Stimulated activated CD4-positive, alpha-beta T cell treated with anti-CD3 and anti-CD28 coated beads, Interleukin-2, amount 100 ng/mL, for 24 hours (primary cell): ENCODE measurements at places on chromosomes 7 and 10.

GRCh38 chr10:89522463-89522862 is 12.9 kb downstream of the SLC16A12 start:
- DNase-seq: no peak

DNA sequence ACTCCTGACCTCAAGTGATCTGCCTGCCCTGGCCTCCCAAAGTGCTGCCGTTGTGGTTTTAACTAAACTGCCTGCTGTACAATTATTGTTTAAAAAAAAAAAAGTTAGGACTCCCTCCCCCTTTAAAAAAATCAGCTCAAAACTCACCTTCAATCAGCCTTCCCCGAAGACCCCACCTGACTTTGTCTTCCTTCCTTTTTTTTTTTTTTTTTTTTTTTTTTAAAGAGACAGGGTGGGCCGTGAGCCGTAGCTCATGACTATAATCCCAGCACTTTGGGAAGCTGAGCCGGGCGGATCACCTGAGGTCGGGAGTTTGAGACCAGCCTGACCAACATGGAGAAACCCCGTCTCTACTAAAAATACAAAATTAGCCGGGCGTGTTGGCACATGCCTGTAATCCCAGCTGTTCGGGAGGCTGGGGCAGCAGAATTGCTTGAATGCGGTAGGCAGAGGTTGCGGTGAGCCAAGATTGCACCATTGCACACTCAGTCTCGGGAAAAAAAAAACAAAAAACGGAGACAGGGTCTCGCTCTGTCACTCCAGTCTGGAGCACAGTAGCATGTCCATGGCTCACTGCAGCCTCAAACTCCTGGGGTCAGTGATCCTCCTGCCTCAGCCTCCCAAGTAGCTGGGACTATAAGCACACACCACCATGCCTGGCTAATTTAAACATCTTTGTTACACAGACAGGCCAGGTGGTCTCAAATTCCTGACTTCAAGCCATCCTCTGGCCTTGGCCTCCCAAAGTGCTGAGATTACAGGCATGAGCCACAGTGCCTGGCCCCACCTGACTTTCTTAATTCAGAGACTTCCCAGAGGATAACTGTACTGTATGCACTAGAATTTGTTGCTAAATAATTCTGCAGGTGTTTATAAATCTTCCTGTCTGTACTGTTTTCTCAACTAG is 3.2 kb downstream of the FIS1 start:
- no peak for DNase-seq

GRCh38 chr7:93039786-93040185 is 78.0 kb downstream of the SAMD9 start:
- DNase-seq: no peak

DNA sequence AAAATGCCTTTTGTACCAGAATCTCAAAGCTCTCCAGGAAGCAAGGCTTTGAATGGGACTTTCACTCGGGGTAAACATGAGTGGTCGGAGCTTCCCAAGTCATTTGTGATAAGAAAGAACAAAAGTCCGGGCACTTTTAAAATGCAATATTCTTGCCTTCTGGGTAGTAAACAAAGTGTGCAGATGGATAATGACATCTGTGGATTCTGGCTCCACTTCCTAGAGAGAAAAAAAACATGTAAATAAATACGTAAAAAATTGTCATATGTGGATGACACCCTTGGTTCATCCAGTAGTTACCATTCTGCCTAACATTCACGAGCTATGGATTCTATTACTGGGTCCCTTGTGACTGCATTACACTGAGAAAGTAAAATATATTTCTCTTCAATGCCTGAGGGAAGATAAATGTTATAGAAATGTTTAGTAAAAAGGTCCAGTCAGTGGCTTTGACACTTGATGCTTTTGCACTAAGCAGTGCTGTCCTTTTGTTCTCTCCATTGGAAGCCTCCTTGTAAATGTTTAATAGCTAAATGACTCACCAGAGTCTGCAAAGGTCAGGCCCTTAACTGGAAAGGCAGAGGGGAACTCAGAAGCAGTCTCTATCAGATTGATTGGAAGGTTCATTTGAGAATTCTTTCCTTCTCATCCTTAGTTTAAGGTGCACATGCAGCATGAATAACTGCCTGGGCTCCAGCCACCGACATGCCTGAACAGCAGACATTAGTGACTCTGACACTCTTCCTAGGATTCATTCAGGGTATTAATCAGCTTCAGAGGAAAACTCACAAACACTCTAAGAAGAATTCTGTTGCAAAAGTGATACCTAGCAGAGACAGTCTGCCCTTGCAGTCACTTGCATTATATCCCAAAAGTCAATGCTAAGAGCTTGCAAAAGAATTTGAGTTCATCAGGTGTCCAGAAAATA is 11.7 kb upstream of the EDRF1 start:
- DNase-seq: no peak

- DNase-seq: no peak
Measured at GRCh38 chr7:150951521-150951920, 26.6 kb downstream of the KCNH2 start.

DNA sequence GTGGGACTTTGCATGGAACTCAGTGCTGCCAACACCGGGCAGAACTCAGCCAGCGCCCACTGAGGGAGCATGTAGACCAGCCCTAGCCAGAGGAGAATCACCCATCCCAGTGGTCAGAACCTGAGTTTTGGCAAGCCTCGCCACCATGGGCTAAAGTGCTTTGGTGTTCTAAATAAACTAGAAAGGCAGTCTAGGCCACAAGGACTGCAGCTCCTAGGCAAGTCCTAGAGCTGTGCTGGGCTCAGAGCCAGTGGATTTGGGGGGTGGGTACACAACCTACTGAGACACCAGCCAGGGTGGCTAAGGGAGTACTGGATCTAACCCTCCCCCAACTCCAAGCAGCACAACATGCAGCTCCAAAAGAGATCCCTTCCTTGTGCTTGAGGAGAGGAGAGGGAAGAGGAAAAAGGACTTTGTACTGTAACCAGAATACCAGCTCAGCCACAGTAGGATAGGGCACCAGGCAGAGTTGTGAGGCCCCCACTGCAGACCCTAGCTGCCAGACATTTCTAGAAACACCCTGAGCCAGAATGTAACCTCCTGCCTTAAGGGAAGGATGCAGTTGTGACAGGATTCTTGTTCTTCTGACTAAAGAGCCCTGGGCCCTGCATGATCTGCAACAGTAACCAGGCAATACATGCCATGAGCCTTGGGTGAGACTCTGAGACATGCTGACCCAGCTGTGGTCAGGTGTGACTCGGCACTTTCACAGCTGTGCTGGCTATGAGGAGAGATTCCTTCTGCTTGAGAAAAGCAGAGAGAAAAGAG is 24.4 kb downstream of the GSDME start:
- no peak for DNase-seq
